ENCODE measurements at places on chromosomes 13 and 19.

DNA sequence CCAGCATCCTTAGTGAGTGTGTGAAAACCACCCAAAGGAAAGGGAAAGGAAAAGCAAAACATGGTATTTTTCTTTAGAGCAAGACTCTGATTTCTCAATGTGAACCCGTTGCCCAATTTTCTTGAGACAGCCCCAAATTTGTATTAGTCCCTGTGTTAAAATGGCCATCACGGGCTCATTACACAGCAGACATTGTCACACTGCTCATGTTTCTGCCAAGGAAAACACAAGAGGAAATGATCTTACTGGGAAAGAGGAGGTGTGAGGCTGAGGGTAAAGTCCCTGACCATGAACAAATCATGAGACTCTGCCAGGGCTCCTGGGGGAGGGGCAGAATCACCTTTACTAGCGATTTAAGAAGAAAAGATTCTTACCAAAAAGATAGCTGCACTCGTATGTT, 54.4 kb downstream of the FAM124A start:
- DNase-seq, result no peak

GRCh38 chr19:13244920-13245319, 94.7 kb downstream of the IER2 start:
- no peak for DNase-seq

GRCh38 chr13:27415116-27415515, 9.3 kb upstream of the GTF3A start:
- DNase-seq, result no peak

DNA sequence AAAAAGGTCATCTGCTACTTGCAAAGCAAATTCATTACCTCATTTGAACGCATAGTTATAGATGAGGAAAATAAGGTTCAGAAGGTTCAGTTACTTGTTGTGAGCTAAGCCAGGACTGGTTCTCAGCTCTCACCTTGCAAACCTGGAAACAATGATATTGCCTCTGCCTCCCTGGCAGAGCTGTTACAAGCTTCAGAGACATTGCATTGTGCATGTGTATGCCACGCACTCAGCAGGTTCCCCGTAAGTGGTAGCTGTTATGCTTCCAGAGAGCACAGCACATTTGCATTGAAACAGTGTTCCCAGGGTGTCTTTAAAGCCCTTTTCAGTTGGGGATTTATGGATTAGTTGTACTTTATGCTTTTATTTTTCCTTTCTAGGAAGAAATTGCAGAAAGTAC, 80.6 kb downstream of the DGKH start:
- no peak for DNase-seq

GRCh38 chr13:108357228-108357627, 87.7 kb downstream of the TNFSF13B start:
- DNase-seq, result no peak

DNA sequence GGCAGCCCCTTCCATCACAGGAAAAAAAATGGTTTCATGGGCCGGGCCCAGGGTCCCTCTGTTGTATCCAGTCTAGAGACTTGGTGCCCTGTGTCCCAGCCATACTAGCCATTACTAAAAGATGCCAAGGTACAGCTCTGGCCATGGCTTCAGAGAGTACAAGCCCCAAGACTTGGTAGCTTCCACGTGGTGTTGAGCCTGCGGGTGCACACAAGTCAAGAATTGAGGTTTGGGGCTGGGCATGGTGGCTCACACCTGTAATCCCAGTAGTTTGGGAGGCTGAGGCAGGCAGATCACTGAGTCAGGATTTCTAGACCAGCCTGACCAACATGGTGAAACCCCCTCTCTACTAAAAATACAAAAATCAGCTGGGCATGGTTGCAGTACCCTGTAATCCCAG, 214.3 kb downstream of the LIG4 start:
- no peak for DNase-seq

DNA sequence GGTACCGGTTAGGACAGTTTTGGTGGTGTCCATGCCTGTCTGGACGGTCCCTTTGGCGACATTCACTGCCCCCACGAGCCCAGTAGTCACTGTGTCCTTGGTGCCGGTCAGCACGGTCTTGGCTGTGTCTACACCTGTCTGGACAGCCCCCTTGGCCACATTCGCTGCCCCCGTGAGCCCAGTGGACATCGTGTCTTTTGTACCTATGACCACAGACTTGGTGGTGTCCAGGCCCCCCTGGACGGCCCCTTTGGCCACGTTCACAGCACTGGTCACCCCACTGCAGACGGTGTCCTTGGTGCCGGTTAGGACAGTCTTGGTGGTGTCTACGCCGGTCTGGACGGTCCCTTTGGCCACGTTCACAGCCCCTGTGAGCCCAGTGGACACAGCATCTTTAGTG, 6.2 kb downstream of the PLIN4 start:
- no peak for DNase-seq

All from activated CD4-positive, alpha-beta T cell treated with anti-CD3 and anti-CD28 coated beads, Interleukin-2, amount 50 U/mL, for 4 hours (primary cell).